ENCODE measurements at places on chromosomes 2 and 18.

DNA sequence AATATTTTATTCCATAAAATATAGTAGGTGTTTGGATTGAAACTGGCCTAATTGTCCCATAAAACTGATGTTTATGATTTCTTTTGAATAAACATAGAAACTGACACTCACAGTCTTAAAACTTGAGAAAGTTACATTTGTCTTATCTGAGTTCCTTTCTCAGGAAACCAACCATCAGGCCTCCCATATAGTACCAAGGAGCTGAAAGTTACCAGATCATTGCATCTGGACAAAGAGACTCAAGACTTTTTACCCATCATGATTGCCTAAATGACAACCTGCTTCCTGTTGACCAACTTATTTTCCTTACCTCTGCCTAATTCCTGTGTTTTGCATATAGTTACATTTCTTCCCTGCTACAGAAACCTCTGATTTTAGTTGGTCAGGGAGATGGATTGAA is 137.0 kb upstream of the XPO1 start:
- no peak for DNase-seq

GRCh38 chr2:51484605-51485004 is 452.7 kb upstream of the NRXN1 start:
- DNase-seq, result no peak

- no peak for DNase-seq
These were observed 1622.1 kb downstream of the LRP1B start for GRCh38 chr2:140508756-140509155.

GRCh38 chr2:235390816-235391194 is 103.0 kb upstream of the AGAP1 start:
- no peak for DNase-seq

GRCh38 chr2:200411831-200412230 is 98.0 kb downstream of the KCTD18 start:
- no peak for DNase-seq

DNA sequence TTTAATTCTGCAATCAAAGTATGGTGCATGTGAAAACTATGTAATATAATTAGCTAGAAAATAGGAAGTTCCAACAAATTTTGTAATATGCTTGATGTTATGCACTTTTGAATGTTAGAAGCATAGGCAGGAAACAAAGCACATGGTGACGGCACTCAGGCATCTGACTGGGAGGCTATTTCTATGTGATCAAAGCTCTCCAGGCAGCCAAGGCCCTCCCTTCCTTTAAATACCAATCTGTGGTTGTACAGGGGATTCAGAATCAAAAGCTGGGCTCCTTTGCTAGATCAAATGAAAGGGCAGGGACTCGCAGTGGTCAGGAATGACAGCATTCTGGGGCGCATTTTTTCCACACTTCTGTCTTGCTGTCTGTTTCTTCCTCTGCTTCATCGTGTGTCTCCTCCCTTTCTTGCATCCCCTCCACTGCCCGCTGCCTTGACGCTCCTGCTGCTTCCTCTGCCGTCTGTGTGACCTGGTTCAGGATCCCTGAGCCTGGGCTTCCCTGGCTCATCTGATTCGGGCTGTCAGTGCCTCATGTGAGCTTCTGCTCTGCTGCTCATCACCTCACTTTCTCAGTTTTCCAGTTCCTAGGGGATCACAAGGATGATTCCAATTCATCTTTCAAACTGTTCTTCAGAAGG is 30.9 kb downstream of the TMEM182 start:
- DNase-seq, result no peak

- no peak for DNase-seq
These were observed 188.7 kb upstream of the APCDD1 start for GRCh38 chr18:10265560-10266333.

DNA sequence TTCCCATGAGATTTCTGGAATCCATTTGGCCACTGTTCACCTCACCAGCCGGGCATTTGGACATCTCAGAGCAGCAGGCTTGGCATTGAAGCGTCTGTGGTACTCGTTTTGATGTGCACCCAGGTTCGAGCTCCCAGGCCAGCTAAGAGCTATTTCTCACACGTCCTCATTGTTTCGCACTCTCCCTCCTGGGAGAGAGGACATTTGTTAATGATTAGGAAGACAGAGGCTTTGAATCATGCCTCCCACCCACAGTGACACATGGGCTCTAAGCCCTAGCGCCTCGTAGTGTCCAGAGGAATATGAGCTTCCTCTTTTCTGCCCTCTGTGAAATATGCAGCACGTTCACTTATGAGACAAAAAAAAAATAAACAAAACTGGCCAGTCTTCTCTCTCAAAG is 361.8 kb downstream of the RND3 start:
- DNase-seq, result no peak

DNA sequence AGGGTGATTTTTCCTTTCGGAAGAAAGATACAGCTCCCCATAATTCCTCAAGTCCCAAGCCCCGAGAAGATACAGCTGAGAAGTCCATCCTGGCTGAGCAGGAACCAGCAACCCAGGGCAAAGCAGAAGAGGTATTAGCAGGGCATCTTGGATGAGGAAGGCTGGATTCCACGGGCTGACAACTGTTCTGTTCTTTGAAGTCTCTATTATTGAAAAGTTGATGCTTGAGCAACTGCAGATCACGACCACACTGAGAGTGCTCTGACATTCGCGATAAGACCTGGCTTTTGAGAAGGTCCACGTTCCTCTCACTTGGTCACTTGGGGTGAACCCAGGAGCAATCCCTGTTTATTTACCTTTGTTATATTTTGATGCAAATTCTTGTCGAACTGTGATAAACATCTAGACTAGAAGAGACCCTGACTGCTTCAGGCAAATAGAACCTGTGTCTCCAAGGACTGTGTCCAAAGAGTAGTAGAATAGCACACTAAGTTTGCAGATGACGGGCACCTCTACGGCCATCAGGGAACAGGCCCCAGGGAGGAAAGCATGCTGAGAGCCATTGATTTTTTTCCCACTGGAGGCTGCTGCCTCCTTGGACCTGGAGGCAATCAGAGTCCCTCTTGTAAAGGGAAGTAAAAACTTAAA is 133.1 kb downstream of the ARL4C start:
- no peak for DNase-seq

- DNase-seq, result no peak
These were observed 174.7 kb downstream of the DNER start for GRCh38 chr2:229539628-229540027.

DNA sequence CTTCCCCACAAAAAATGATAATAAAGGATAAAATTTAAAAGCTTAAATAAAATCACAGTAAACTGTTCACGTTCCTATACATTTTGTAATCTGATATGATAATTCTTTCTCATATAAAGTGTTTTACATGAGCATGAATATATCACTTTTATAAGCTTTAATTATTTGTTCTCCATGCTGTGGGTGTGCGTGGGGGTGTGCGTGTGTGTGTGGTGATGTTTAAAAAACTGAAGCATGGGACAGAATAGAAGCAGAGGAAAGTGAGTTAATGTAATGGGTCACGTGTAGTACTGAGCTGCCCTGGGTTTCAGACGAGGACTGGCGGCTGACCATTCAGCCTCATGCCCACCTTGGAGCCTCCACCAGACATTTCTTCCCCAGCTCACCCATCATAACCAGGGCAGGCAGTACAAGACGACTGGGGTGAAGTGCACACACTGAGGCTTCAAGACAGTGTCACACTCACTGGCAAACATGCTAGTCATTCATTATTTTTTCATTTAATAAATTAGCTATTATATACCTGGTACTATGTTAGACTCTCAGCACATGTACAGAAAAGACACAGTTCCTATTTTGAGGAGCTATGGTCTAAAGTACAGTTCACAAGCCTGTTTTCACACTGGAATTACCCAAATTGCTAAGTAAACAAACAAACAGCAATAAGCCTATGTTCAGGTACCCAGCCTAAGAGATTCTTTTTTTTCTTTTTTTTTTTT is 97.2 kb upstream of the LPIN2 start:
- DNase-seq, result no peak
